ENCODE measurements at places on chromosomes 6 and 20.

- no peak for DNase-seq
Measured at GRCh38 chr6:6683969-6684833, 95.7 kb downstream of the LY86 start.

DNA sequence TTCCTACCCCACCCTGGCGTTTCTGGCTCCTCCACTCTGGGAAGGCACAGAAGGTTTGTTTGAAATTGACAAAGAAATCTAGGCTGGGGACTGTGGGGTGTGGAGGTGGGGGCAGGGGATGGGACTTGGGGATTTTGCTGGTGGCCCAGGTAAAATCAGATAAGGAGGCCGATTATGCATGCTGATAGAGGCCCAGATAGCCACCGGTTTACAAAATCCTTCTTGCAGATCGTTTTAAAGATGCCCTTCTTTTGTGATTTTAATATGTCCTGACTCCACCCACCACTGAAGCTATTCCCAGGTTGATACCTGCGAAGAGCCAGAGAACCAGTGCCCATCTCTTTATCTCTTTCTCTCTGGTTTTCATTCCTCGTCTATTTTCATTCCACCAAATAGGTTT, 104.9 kb downstream of the TFAP2C start:
- DNase-seq = no peak

GRCh38 chr6:108902382-108902792, 54.2 kb downstream of the ARMC2 start:
- DNase-seq = no peak

GRCh38 chr20:25321262-25321831, 69.3 kb downstream of the ABHD12 start:
- no peak for DNase-seq

DNA sequence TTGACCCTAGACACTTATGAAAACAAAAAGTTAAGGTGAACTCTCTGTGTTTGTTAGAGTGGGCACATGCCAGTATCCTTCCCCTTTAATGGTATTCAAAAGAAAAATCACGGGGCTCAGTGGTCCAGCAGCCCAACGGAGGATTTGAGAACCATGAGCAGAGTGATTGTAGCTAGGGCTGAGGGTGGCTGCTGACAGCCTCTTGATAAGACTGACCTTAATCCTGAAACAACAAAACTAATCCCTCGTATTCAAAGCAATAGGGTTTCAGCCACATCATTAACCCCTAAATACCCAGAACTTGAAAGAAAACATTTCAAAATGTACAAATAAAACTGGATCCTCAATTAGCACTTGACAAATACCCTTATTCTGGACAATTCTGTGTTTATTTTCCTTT, 95.1 kb downstream of the SNAP25 start:
- DNase-seq = no peak

DNA sequence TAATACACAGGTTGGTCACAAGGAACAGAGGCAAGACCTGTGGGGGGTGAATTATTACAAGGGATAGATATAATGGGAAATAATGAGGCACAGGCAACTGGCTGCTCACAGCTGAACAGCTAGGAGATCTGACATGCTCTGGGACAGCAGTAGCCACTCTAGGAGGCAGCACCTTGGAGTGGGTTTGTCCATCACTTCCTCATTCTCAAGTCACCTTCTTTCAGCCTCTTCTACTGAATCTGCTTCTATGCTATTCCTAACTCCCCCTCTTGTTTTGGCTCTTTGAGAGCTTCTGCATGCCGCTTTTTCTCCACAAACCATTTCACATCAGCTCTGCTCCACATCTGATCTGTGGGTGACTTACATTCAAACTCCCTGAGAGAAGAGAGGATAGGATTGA, 345.5 kb upstream of the MAP3K7 start:
- no peak for DNase-seq

DNA sequence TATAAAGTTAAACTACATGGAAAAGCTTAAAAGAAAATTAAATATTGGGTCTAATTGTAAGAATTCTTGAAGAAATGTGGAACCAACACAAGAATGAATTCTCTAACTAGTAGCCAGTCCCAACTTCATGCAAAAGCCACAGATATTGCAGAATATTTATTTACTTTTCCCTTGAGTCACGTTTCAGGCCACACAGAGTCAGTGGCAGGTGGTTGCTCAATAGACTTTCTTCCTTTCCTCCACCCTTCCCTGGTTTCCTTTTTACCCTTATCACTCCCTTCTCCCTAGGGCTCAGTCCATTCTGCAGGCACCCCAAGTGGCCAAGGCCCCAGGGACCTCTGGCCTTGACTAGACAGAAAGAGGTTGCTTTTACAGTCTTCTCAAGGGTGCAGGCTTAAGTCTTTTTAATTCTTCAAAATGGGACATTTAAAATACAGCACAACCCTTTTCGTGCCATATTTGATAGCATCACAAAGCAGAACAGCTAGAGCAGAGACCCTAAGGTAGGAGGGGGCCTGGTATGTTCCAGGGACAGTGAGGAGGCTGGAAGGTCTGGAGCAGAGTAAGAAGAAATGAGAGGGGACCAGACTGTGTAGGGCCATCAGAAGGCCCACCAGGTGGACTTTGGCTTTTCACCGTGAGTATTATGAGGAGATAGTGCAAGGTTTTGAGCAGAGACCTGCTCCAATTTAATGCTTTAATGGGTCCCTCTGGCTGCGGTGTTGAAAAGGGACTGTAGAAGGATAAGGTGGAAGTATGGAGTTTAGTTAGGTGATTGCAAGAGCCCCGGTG, 65.0 kb downstream of the HDDC2 start:
- no peak for DNase-seq

DNA sequence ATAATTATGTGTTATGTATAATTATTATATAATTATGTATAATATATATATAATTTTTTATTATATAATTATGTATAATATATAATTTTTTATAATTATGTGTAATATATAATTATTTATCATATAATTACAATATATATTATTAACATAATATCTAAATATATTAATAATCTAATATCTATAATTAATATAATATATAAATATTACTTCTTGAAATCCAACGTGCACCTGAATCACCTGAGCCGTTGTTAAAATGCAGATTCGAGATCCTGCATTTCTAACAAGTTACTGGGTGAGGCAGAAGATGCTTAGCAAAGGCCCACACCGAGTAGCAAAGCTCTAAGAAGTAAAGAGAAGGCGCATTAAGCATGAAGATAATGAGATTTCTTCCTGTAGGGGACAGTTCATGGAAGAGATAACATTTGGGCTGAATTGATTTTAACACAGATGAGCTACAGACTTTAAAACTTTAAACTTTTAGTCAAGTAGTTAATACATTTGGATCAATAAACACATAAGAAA, 406.4 kb upstream of the PLCB4 start:
- DNase-seq = no peak

GRCh38 chr6:3333263-3333662, 74.5 kb downstream of the PSMG4 start:
- DNase-seq = no peak

- no peak for DNase-seq
Measured at GRCh38 chr6:145143379-145143778, 591.9 kb downstream of the EPM2A start.

DNA sequence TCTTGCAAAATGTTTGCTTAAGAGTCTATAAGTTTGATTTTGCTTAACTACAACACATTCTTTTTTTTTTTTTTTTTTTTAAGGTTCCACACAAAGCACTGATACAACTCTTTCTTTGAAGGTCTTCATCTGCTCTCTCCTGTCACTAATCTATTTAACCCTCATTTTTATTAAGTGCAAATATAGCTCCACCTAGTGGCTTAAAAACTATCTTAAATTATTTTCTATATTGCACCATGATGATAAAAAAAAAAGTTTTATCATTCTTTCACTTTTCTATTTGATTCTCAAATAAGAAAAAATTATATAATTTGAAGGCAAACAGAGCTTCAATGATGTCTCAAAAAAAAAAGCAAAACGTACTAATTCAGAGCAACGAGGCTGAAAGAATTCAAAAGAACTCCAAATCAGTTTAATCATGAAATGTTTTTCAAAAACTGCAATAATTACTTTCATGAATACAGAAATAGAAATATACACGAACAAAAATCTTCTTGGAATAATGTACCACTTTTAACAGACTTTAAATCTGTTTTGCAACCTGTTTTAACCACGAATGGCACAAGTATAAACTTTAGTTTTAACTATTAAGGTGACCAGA, 12.8 kb downstream of the ESF1 start:
- no peak for DNase-seq

GRCh38 chr6:33668914-33669313, 42.6 kb downstream of the UQCC2 start:
- DNase-seq = no peak

DNA sequence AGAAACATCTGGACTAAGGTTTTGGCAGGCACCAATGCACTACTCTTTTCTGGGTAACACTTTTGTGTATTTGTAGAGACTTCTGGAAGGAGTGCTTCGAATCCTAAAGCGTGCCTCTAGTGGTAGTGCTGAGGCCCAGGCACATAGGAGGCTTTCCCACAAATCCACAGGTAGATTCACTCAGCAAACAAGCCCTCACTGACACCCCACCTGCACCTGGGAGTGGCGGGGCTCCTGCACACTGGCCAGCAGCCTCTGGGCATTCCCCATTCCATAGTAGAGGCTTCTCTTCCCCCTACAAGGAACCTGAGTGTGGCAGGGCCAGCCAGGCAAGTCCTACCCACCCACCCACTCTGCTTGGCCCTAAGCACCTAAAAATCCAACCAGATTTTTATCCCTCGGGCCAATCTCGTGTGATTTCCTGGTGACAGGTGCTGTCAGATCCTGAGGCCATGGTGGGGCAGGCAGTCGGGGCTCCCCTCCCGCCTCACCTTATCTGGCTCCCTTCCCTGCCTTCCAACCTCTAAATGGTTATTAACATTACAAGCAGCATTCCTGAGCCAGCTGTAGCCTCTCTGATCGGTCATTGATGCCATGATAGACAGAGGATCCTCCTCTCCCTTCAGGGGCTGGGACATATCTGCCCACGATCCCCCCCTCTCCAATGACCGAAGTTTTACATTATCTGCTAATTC, 82.4 kb downstream of the SLC2A10 start:
- no peak for DNase-seq

DNA sequence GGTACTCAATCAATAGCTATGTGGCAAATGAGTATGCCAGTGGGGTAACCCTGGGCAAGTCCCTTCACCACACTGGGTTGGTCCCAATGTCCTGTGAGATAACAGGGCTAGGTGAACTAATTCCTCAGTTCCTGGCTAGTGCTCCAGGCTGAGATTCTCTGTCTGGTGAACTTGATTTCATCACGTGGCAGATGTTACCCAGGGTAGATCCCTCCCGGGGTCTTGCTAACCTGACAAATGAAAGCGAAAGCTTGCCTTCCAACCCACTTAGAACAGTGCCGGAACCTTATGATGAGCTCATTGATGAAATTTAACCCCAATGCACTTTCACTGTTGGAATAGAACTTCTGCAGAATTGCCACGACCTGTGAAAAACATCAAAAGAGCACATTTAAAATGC, 6.6 kb upstream of the ANKRD60 start:
- no peak for DNase-seq

DNA sequence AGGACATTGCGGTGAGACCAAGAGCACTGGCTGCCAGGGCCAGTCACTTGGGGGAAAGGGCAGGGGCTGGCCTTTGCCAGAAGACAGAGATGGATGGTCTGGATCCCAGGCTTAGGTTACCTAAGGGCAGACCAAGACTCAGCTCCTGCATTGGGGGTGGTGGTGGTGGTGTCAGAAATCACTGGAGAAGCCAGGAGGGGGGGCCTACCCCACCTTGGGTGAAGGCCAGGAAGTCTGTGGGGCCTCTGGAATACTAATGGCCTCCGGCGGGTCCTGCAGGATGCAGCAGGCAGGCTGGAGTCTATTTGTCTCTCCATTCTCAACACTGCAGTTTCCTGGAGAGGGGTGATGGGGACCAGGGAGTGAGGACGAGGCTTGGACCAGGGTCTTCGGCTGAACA, 32.8 kb downstream of the CD40 start:
- DNase-seq = no peak

GRCh38 chr6:111471958-111472357, 11.1 kb downstream of the REV3L start:
- no peak for DNase-seq

DNA sequence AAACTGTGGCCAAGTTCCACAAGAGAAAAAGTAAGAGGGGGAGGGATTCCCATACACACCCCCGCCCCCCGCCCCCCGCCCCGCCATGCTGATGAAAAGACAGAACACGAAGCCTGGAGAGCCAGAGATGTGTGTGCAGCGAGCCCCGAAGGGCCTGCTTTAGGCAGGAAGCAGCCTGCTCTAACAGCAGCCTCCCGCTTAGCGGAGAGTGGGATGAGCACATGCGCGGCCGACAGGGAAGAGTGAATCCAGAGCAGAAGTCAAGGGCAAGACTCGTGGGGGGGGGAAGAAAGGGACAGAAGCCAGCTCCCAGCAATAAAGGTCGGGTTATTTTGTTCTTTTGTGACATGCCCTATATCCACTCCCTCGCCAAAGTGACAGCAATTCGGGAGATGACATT, 67.2 kb upstream of the PTGIS start:
- DNase-seq = no peak

DNA sequence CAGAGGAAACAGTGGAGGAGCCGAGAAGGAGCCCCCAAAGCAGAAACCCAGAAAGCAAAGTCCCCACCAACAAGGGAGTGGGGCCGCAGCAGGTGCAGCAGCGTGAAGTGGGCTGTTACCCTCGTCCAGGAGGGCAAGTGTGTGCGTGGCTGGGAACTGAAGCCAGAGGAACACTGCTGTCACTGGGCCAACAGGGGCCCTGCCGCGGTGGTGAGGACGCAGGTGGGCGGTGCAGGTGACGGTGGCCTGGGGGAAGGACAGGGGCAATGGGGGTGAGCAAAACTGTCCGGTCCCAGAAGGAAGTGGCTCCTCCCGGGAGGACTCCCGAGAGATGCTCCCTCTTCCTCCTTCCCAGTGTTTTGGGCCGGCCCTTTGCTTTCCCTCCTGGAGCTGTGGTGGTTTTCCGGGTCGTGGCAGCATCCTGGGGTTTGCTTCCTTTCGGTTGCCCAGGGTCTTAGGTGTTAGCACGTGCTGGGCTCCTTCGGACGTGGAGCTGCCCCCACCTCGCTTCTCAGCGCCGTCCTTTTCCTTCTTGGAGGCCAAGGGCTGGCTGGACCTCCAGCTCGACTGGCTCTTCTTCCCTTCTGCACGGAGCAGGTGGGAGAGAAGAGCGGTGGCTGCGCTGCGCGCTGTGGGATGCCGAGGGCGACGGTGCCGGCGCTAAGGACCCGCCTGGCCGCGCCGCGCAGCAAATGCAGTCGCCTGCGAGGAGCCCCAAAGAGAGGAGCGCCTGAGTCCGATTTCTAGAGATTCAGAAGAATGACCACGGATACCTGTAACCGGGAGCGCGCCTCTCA, 62.7 kb upstream of the SLC2A12 start:
- DNase-seq = no peak

DNA sequence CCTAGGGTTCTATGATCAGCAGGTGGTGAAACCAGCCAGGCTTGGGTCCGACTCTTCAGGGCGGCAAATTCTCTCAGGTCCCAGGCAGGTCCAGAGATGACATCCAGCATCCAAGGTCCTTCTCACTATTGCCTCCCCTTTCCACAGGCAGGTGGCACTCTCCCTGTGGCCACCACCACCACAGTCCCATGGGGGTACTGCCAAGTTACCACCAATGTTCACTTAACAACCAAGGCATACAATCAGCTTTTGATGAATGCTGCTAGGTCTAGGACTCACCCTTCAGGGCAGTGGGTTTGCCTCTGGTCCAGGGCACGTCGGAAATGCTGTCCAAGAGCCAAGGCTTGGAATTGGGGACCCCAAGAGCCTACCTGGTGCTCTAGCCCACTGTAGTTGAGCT, 40.4 kb upstream of the UTRN start:
- no peak for DNase-seq

GRCh38 chr6:35192301-35192860, 21.4 kb upstream of the SCUBE3 start:
- no peak for DNase-seq

GRCh38 chr20:10443936-10444335, 8.8 kb downstream of the SLX4IP start:
- DNase-seq = no peak

- DNase-seq = no peak
Measured at GRCh38 chr6:52426667-52427066, 6.5 kb downstream of the EFHC1 start.

All from cortex of kidney (tissue), 1 donor.